ENCODE measurements at places on chromosomes 11 and 22.

GRCh38 chr22:24894998-24895397, 51.5 kb downstream of the LHFPL7 start:
- peak; percentile 36 for DNase-seq

DNA sequence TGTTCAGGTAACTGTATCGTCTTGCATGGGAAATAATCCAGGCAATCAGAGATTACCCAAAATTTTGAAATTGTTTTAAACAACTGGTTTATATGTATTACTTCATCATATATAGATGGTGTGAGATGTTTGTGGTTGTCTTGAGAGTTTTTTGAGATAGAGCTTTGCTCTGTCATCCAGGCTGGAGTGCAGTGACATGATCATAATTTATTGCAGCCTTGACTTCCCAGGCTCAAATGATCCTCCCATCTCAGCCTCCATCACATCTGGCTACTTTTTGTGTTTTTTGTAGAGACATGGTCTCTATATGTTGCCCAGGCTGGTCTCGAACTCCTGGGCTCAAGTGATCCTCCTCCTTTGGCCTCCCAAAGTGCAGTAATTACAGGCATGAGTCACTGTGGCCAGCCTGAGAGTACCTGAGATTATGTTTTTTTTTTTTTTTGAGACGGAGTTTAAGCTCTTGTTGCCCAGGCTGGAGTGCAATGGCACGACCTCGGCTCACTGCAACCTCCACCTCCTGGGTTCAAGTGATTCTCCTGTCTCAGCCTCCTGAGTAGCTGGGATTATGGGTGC, 11.5 kb downstream of the CTNND1 start:
- DNase-seq: no peak

- no peak for DNase-seq
These were observed 63.7 kb upstream of the NNMT start for GRCh38 chr11:114232400-114233059.

DNA sequence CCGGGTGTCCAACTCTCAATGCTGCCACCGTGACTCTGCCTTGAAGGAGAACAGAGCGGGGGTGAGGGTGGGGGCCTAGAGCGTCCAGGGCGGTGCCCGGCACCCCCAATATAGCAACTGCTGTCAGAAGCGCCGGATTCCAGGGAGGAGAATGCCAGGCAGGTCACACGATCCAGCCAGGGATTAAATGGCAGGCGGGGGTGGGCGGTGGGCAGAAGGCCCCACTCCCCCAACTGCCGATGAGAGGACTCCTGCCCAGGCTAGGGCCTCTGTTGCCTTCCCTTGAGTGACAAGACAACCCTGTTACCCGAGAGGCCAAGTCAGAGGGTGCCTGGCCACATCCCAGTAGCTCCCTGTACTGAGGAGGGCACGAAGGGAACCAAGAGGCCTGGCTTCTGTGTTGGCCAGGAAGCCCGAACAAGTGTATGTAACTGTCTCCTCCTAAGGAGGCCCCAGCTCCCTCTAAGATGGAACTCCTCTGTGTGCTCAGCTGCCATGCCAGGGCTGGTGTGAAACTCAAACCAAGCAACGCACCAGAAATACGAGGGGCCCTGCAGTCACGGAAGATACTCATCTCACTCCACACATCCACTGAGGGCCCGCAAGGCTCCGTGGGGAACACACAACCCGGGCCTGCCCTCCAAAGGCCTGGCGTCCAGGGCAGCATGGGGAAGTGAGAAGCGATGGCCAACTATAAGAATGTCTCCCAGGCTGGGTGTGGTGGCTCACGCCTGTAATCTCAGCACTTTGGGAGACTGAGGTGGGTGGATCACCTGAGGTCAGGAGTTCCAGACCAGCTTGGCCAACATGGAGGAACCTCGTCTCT, 3.0 kb downstream of the PACSIN3 start:
- DNase-seq: no peak

DNA sequence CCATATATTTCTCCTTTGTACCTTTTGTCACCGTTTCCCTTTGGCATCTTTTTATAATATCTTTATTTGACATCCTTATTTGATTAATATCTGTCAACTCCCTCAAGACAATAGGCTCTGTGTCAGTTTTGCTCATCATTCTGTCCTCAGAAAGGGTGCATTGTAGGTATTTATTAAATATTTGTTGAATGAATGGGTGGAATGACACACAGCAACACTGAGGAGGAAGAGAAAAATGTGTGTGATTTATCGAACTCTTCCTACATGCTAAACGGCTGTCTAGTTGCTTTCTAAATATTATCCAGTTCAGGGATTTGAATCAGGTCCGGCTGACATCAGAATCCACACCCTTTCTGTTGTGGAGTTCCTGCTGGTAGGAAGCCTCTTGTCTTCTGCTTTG, 98.2 kb downstream of the NAV2 start:
- DNase-seq: no peak

DNA sequence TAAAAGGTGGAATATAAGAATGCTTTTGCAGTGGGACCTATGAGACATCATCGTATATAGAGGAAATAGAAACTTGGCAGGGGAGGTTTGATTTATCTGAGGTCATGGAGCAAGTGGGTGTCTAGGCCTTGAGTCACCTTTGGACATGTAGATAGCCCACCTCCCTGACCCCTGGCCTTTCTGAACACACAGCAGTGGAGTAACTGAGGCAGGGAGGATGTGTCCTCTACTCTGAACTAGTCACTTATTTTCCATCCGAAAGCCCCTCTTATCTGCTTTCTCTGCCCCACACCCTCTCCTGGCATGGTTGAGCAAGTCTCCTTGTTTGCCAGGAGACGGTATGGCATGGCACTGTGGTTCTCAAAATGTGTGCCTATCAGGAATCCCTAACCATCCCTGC, 7.9 kb downstream of the CD82 start:
- DNase-seq: no peak

GRCh38 chr11:133163463-133164419, 368.6 kb downstream of the OPCML start:
- peak; percentile 45 for DNase-seq

DNA sequence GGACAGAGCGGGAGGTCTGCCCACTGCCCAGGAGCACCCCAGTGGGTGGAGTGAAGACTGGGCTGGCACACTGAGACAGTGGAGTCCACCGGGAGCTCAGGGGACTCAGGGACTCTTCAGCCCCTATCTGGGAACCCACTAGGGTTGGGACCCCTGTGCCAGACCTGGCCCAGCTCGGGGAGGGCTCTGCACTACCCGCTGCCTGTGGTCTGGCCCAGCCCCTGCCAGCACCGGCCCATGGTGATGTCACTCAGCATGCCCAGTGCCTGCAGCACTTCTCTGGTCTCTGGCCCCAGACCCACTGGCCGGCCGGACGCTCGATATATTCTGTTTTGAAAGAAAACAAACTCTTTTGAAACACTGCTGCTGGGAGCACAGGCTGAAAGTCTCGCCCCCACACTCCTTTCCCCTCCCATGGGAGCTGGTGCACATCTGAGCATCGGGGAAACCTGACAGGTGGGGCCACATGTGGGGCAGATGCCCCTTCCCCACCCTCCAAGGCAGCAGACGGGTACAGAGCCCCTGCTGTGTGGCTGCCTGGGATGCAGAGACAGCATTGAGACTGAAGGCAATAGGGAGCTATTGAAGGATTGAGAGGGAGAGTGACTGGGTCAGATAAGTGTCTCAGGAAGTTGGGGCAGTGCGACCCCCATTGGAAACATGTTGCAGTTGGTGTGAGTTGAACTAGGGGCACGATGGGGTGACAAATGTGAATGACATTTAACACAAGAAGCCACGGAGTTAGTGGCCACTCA, 62.9 kb downstream of the MYEOV start:
- no peak for DNase-seq

DNA sequence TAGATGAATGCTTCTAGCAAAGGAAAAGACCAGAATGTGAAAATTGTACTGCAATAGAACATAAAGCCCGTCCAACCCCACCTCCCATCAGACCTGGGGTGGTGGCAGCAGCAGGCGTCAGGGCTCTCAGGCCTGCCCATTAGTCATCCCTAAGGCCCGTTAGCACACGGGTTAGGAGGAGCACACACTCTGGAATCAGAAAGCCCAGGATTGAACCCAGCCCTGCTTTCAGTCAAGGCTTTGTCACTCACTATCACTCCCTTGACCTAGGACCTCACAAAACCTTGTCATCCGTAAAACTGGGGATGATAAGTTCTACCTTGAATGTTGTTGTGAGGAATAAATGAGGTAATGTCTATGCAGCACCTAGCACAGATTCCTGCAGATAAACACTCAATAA, 26.9 kb downstream of the MICAL3 start:
- no peak for DNase-seq

- no peak for DNase-seq
These were observed 1110.9 kb upstream of the CNTN5 start for GRCh38 chr11:97909614-97910399.

DNA sequence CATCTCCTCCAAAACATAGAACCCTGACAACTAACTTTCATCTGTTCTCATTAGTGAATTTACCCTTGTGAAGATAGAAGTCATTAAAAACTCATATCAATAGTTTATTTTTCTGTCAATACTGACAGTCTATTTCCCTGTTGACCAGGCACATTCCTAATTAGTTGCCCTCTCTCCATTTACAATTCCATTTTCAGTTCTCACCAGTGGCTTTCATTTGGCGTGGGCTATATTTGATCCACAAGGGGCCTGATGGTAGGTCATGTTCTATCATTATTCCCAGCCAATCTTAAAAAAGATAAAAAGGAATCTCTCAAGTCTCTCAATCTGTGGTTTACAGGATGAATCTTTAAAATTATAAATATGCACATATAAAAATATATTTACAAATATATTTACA, 3.9 kb upstream of the AKIP1 start:
- DNase-seq: no peak

DNA sequence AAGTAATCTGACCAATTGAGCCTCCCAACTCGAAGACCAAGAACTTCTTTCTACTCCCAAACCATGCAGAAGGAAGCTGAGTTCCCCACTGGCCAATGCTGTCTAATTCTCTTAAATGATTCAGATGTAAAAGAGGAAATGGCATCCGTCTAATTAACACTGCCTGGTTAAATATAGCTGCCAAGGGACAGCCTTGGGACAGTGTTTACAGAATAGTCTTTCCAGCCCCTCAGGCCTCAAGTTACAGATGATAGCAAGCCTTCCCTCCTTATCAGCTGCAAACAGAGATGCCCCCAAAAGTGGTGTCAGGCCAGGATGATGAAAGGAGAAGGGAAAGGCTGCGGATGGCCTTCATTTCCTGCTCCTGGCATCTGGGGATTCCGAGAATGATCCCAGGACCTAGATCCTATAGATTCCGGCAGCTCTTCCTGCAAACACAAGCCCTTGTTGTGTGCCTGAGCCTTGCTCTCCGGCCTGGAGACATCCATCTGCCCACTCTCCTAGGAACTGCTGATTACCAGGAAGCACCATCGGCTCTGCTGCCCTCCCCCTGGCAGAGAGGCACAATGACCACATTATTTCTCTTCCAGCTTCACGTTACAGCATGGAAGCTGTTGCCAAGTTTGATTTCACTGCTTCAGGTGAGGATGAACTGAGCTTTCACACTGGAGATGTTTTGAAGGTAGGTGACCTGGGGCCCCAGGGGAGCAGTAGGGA, 13.5 kb upstream of the TMA7B start:
- DNase-seq: no peak

DNA sequence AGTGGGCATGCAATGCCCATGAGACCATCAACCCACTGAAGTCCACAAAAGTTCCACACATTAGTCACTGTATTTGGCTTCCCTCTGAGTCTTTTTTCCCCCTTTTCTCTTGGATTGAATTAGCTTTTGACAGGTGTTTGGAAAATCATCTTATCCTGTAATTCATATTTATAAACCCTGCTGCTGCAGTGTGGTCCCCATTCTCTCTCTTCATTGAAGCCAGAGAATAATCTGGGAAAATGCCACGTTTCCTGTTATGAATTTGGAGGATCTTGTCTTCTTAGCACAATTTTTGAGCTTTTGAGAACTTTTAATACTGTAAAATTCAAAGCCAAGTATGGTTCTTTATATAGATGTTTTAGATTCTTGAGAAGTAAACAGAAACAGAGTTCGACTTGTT, 84.8 kb downstream of the UVRAG start:
- no peak for DNase-seq

DNA sequence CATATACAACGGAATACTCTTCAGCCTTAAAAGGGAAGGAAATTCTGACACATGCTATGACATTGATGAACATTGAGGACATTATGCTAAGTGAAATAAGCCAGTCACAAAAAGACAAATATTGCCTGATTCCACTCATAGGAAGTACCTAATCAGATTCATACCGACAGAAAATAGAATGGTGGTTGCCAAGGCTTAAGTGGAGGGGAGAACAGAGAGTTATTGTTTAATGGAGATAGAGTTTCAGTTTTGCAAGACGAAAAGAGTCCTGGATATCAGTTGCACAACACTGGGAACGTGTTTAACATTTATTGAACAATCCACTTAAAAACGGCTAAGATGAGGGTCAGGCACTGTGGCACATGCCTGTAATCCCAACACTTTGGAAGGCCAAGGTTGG, 45.6 kb upstream of the HIPK3 start:
- no peak for DNase-seq

GRCh38 chr11:97854357-97854756, 1166.4 kb upstream of the CNTN5 start:
- no peak for DNase-seq

- no peak for DNase-seq
These were observed 89.5 kb downstream of the GGTLC2 start for GRCh38 chr22:22733881-22734373.

DNA sequence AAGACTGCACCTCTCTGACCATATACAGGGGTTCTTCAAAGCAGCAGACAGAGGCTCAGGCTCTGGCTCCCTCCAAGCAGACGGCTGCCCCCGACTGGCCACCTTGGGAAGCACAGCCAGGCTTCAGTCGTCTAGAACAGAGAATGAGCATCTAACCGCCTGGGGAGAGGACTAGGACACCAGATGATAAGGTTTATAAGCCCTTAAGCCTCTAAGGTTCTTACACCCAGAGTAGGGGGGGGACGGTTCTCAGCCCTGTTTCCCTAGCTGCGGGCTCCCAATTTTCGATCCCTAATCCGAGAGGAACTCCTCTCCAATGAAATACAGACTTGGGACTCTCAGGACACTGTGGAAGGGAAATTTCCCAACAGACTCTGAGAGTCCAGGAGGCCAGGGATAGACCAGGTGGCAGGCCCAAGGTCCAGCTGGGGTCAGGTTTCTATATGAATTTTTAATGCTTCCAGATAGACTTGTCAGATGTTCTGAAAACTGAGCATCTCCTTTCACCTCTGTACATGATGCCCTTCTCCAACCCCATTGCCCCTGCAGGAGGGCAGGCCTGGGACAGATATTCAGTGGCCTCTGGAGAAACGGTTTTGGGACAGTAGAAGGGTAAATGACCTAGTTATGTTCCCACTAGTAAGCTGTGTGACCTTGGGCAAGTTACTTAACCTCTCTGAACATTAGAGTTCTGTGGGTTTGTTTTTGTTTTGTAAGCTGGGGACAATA, 20.2 kb downstream of the RTN4RL2 start:
- peak; percentile 74 for DNase-seq

DNA sequence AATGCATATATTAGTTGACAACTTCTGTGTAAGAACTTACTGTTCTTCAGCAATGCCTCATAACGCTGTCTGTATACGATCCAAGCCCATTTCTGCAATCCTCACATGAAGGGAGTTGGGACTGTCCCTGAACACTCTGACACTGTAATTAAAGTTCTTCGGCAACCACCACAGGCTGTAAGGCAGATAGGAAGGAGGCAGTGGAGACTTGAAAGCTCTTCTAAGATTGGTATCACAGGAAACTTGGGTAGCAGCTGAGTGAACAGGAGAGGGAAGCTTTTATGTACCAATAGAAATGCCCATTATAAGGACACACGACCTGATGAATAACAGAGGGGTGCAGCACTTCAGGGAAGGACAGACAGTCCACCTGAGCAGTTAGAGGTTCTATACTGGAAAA, 12.0 kb upstream of the GAB2 start:
- no peak for DNase-seq

- peak; percentile 77 for DNase-seq
These were observed 23.2 kb downstream of the SHISAL1 start for GRCh38 chr22:44289414-44290171.

Data from AG08395 (cell line).